ENCODE measurements at places on chromosomes 7 and 10. TPM values are rescaled to one million over a fixed set of nuclear protein-coding genes. Genes with fewer than 3 reads are reported as not detected.

FAM53B gene
- 27.1 TPM for total RNA-seq

SFTPA1 gene
- 7.0 TPM for total RNA-seq

IQUB gene
- 2.9 TPM for total RNA-seq

PLPP4 gene
- 0.60 TPM for total RNA-seq

BLNK gene
- total RNA-seq, result 43.9 TPM

CELF2 gene
- total RNA-seq, result 24.6 TPM

CPN1 gene
- total RNA-seq, result not detected

GDF2 gene
- not detected for total RNA-seq

FGFR2 gene
- total RNA-seq, result 135 TPM

CYP3A4 gene
- total RNA-seq, result 9.7 TPM

SPDYE6 gene
- not detected for total RNA-seq

ETV1 gene
- total RNA-seq, result 136 TPM

HOXA9 gene
- total RNA-seq, result 0.17 TPM

MRM2 gene
- 21.4 TPM for total RNA-seq

Data from mucosa of gallbladder (tissue), 1 donor.